ENCODE measurements at places on chromosomes 12 and 14.

DNA sequence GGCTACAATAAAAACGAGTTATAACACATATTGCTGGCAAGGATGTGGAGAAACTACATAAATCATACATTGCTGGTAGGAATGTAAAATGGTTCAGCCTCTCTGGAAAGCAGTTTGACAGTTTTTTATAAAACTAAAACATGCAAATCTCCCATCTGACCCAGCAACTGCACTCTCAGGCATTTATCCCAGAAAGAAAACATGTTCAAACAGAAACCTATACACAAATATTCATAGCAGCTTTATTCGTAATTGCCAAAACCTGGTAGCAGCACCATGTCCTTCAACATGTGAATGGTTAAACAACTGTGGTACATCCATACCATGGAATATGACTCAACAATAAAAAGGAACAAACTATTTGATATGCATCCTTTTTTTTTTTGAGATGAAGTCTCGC is 10.1 kb upstream of the TMCC3 start:
- DNase-seq, result no peak

DNA sequence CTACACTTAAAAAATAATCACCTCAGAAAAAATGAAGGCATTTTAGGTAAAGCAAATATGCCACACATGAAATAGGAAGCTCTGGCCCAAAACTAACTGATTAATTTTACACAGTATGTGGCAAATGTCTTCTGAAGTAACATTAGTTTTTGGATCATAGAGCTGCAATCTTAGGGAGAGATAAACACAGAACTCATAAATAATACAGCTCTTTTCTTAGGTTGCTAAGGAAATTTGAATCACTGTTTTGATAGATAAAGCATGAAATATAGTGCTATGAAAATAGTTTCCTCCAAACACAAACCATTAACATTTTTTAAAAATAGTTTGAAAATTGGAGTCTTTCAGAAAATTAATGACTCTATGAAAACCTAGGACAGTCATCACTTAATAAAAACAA is 15.0 kb downstream of the RASSF9 start:
- no peak for DNase-seq

DNA sequence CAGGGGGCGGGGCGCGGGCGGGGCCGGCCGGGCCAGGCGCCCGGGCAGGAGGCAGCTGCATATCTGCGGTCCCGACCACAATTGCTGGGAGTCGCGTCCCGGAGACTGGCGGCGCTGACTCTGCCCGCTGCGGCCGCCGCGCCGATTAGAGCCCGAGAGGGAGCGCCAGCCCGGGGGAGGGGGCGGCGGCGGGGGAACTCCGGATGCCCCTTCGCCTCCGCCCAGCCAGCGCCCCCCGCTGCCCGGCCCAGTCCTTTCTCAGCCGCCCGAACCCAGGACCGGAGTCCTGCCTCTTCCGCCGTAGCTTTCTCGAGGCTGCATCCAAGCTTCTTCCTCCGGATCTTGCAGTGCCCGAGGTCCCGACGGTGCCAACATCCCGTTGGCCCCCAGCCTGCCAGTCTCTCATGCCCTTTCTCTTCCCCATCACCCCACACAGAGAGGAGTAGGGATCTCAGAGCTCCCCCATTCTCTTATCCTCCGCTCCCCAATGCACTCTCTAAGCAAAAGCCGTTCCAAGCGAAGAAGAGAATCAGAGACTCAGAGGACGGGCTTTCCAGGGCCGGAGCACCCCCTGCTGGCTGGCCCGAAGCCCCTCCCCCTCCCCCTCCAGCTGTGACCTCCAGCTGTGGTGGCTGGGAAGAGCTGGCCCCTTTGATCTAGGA is 8.8 kb upstream of the SP7 start:
- peak; percentile 35 for DNase-seq

DNA sequence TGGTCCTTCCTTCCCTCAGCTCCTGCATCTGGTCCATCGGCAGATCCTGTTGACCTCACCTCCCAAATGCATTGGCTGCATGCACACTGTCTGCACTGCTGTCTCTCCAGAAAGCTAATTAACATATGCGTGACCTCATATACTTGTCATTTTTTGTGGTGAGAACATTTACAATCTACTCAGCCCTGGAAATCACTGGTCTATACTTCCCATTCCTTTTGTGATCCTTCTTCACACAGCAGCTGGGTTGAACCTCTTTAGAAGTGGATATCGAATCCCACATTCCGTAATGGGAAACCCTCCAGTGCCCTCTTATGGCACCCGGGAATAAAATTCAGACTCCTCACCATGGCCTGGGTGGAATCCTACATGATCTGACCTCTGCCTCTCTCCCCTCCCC is 45.0 kb downstream of the SMOC1 start:
- no peak for DNase-seq

DNA sequence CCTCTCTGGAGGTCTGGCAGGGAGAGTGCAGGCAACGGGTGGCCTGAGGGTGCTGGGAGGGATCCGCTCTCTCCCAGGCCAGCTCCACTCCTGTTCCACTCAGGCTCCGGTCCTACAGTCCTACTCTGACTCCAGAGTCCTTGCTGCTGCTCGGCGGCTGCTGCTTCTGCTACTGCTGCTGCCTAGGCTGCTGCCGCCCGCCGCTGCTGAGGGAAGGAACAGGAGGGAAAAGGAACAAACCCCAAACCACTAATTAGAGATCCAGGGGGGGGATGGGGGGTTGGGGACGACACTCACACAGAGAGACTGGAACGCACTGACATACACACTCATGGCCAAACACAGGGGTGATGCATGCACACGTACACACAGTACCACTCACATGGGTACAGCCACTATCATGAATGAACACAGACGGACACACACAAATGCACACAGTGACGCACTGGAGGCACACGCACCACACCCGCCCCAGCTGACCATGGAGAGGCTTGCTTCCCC is at the start of gene SP7:
Gene SP7 (minus strand): TSS at position 174 of the 501 bp plus-strand sequence. CDS start 708 bp downstream, outside the sequence.
- DNase-seq, result no peak

GRCh38 chr14:100677554-100678468 is 48.9 kb upstream of the DLK1 start:
- no peak for DNase-seq

GRCh38 chr12:115440438-115440837 is 756.5 kb upstream of the TBX3 start:
- no peak for DNase-seq

DNA sequence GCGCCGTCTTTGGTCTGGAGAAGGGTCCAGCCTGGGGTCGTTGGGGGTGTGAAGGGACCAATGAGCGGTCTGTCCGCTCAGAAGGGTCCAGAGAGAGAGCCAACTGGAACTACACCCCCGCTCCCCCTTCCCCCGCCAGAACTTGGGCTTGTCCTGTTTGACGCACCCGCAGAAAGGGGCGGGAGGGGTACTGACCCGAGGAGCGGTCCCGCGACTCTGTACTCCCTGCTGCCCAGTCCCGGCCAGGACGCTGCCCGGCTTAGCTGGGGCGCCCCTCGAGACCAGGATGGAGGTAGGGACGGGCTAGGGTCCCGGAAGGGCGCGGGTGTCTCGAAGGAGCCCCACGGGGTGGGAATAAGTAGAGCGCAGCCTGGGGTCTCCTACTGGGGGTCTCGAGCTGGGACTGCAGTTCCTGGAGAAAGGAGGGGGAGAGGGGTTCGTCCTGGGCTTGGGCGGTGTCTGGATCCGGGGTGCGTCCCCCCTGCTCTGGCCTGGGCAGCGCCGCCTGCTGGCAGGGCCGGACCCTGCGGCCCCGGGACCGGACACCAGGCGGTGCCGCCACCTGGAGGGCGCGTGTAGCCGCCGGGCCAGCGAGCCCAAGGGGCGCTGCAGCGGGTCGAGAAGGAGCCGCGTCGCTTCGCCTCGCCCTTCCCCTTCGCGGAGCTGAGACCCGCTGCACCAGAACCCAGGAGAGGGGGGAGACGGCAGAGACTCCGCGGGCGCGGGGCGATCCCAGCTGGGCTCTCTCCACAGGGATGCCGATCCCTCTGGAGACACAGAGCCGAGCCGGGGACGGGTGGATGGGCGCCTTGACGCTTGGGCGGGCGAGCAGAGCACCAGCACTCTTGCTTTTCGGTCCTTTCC is 3.8 kb upstream of the CACNB3 start:
- peak; percentile 67 for DNase-seq

GRCh38 chr12:82398879-82399278 is 40.5 kb downstream of the METTL25 start:
- no peak for DNase-seq

- DNase-seq, result no peak
Measured at GRCh38 chr12:126883697-126884096, 1383.3 kb upstream of the TMEM132C start.

GRCh38 chr12:95642583-95642982 is 91.3 kb upstream of the USP44 start:
- DNase-seq, result no peak

DNA sequence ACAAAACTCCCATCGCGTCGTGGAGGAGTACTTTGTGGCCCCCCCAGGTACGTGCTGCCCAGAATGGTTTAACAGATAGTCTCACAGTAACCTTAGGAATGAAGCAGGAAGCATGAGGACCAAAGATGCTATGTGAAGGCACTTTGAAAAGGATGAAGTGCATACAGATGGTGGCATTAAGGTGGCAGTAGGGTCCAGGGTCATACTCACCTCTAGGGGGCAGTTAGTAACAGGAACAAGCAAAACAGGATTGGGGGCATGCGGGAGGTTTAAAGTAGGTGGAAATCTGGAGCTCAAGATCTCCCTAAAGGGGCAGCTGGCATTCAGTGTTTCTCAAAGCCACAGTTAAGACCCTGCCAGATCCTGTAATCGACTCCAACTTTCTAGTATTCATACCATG is 10.9 kb downstream of the GATC start:
- DNase-seq, result peak; percentile 43

DNA sequence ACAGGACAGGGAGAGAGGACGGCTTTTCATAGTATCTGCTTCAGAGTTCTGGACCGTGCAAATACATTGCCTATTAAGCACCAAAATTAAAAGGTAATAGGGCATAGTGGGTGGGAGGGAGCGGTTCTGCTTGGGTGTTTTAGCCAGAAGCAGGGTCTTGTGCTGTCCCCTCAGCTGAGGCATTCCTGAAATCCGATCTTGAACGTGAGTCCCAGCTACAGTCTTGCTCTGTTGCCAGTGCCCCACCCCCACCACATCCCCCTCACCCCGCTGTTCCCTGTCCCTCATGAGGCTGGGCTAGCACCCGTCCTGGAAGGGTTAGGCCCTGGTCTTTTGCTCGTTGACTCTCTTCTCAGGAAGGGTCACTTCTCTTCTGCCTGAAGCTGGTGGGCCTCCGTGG is 48.6 kb downstream of the AACS start:
- no peak for DNase-seq

GRCh38 chr14:67962215-67962644 is 142.7 kb downstream of the RAD51B start:
- DNase-seq, result no peak

GRCh38 chr12:64621257-64621942 is 11.1 kb downstream of the RASSF3 start:
- DNase-seq, result no peak

GRCh38 chr14:77529963-77530362 is 31.3 kb upstream of the ISM2 start:
- no peak for DNase-seq

DNA sequence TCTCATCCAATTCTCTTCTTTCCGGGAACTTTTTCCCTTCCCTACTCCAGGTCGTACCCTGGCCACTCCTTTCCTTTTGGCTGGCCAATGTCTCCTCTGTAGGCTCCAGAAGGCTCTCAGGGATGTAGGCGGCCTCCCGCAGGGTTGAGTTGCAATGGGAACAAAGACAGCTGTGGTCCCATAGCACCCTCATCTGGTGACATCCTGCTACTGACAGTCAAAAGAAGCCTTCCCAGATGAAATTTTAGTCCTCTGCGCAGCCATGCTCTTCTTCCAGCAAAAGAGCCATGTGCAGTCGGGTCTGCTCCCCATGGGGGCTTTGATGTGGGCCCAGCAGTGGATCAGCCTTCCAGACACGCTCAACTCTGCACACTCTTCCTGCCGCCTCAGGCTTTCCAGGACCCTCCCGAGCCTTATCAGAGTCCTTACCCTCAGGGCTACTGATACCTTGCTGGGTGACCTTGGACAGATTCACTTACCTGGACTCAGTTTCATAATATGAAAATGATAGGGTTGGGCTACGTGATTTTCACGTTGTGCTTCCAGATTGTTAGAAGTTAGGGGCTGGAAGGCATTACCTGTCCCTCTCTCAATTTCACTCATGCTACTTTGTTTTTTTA is 5.5 kb upstream of the CELA1 start:
- no peak for DNase-seq

- no peak for DNase-seq
Measured at GRCh38 chr14:51513281-51513680, 138.4 kb upstream of the FRMD6 start.

DNA sequence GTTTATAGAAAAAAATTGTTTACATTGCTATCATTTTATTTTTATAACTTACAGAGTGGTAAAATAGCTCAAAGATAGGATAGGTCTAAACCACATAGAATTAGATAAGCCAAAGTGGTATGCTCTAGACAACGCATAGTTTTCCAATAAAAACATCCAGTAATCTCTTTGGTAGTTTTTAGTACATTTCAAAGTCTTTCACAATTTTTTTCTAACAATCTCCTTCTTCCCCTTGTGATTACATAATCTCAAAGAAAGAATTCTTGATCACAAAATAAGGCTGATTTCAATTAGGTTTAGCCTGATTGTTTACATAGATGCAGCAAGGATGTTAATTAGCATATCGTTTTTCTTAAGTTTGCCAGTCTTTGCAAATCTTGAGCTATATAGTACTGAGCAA is 460.0 kb downstream of the FUT8 start:
- DNase-seq, result no peak

GRCh38 chr12:66403746-66404145 is 101.5 kb downstream of the HELB start:
- no peak for DNase-seq

- DNase-seq, result no peak
Measured at GRCh38 chr12:70469221-70469820, 103.2 kb downstream of the KCNMB4 start.

DNA sequence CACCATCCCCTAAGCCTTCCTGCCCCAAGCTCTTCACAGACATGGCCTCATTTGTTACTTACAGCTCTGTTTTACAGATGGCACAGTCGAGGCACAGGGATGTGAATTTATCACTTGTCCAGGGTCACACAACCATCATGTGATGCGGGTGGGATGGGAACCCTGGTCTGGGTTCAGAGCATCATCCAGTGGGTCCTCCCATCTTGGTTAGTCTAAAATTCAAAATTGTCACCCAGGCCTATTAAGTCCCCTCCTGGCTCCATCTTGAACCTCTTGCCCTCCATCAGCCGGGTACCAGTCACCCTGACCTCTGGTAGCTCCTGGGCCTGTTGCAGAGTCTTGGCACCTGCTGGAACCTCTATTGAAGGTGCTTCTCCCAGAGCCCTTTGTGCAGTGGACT is 52.9 kb downstream of the ACACB start:
- DNase-seq, result no peak

DNA sequence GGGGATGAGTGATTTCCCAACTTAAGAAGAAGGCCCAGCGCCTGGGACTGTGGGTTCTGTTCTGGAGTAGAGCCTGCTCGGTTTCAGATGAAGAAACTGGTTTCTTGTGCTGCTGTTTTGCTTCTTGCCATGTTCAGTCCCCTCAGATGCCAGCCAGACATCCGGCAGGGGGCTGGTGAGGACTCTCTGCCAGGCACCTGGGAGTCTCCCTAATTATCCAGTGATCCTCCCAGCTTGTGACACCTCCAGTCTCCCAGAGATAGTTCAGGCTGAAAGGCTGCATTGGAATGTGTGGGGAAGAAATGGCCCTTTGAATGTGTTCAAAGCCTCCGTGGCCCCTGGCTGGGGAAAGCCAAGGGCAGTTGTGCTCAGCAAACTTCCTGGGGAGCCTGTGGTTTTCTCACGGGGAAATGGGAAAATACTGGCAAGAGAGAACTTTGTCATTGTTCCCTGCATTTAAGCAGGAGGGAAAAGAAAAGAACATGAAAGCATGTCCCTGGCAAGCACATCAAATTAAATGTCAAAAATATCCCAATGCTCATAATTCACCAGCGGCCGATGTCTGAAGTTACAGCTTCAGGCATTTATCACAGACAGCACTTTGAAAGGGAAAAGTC is 8.5 kb upstream of the SERPINA12 start:
- no peak for DNase-seq

Measured in SW 1271 (cell line).